ENCODE measurements at places on chromosomes 13 and 19.

DNA sequence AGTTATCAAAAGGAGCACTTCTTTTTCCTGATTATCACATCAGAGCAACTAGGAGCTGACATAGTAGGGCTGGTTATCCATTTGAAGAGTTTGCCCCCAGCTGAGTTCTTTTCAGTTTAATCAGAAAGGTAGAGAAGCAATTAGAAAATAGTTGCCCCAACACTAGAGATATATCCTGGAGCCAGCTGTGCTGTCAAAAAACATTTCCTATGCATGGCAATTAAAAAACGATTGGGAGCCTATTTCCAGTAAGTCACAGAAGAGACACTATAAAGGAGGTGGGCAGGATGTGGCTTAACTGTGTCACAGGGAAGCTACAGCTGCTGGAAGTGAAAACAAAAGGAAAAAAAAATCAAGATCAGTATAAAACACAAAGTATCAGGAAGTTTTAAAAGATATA is 155.7 kb upstream of the SLITRK1 start:
- DNase-seq, result no peak

- no peak for DNase-seq
Observed at GRCh38 chr19:33947265-33947964, 150.7 kb downstream of the KCTD15 start.

DNA sequence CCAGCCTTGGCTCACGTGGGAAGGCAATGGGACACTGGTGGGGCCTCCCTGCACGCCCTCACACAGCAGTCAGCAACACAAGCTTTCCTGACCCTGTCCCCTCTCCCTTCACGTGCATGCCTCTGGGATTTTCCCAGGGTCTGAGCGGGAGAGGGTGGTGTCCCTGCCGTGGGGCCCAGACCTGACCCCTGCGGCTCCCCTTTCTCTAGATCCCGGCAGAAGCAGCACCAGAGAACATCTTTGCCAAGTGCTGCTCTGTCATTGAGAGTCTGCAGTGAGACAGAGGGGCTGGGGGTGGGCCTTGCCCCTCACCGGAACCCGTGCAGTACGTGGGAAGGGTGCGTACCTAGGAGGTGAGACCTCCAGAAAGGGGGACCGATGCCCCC is 12.6 kb downstream of the KHSRP start:
- no peak for DNase-seq

GRCh38 chr19:2227415-2228156 is 8.5 kb downstream of the PLEKHJ1 start:
- DNase-seq, result no peak

DNA sequence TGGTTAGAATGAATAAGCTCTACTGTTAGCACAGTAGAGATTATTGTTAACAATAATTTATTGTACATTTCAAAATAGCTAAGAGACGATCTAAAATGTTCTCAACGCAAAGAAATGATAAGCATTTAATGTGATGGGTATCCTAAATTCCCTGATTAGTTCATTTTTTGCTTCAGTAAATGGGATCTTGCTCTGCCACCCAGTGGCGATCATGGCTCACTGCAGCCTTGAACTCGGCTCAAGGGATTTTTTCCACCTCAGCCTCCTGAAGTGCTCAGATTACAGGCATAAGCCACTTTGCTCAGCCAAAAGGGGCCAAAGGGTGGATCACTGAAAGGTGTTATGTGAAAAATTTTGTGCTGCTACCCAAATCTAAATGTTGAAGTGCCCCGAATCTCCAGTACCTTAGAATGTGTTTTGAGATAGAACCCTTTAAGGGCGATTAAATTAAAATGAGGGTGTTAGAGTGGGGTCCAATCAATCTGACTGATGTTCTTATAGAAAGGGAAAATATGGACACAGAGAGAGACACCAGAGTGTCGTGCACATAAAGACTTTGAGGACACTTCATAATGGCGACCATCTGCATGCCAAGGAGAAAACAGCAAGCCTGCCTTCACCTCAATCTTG is 31.5 kb upstream of the ZNF766 start:
- DNase-seq, result peak; percentile 20

DNA sequence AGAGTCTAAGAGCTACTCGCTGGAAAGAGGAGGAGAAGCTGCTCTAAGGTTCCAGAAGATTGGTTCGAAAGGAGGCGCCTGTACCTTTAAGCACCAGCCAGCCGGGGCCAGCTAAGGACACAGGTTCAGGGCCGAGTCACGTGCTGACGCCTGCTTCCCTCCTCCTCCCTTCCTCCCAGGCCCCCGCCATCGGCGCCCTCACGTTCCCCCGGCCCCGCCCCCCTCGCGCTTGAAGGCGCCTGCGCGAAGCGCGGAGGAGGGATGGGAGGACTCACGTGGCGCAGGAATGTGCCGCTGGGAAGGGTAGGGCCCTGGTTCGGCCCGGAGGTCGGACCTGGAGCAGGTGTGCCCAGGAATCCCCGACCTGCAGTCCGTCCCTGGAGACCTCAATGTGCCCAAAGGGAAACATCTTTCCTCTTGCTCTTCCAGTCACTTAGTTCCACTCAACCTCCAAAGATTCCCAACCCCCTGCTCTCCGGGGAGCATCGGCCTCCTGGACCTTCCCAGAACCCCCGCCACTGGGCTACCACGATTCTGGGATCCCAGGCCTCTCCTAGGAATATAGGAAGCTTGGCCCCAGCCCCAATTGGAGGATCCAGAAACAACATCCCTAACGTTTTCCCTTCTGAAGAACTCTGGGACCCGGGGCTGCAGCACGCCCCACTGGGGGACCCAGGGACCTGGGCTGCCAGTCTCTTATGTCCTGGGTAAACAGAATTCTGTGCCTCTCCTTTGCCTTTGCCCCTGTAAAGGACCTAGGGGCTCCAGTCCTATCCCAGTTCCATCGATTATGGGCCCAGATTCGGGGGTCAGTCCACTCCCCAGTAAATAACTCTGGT is 2.5 kb downstream of the DBP start:
- peak; percentile 97 for DNase-seq

DNA sequence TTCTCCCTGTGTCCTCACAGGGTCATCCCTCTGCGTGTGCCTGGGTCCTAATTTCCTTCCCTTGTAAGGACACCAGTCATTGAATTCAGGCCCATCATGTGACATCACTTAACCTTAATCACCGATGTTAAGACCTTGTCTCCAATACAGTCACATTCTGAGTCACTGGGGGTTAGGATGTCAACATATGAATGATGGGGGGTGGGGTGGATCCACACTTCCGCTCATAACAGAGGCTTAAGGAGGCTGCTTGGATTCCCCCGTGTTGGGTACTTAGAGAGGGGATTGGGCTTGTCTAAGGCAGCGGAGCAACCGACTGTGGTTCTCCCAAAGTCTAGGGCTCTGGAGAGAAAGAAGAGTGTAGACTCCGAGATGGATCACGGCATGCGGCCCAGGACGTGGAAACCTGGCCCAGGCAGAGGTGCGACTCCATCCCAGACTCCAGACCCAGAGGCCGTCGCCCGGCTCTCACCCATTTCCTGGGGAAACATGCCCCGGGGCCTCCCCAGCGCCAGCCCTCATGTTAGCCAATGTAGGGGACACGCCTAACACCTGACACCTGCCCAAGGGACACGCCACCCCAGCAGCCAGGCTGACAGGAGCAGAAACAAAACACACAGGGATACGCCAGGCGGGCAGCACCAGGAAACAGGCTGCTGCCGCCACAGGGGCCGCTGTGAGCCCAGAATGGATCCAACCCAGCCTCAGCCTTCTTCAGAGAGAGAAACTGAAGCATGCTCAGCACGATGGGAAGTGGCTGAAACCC is 17.1 kb upstream of the IGLON5 start:
- DNase-seq, result no peak

DNA sequence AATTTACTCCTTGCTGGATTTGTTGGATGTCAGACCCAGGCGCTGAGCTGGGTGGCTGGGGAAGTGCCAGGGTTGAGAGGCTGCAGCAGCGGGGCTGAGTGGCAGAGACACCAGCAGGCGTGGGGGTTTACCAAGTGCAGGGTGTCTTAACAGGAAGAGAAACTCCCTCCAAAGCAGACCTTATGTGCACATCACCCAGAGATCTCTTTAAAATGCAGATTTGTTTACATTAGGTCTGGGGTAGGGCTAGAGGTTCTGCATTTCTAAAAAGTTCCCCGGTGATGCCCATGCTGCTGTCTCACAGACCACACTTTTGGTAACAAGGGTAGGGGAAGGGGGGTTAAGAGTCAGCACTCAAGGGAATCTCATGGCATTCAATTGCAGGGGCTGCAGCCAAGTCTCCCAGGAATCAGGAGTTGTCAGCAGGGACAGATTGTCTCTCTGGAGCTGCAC is 80.7 kb upstream of the OLFM4 start:
- DNase-seq, result peak; percentile 49

GRCh38 chr13:44093607-44094564 is 214.2 kb downstream of the LACC1 start:
- DNase-seq, result no peak

- DNase-seq, result no peak
Observed at GRCh38 chr13:32142956-32143375, 111.4 kb downstream of the FRY start.

DNA sequence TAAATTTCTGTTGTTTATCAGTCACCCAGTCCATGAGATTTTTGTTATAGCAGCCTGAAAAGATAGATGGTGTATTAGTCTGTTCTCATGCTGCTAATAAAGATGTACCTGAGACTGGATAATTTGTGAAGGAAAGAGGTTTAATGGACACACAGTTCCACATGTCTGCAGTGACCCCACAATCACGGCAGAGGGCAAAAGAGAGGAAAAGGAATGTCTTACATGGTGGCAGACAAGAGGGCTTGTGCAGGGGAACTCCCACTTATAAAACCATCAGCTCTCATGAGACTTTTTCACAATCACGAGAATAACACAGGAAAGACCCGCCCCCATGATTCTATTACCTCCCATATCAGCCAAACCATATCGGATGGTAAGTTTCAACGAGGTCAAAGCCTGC is 309.2 kb downstream of the LIG4 start:
- DNase-seq, result no peak

DNA sequence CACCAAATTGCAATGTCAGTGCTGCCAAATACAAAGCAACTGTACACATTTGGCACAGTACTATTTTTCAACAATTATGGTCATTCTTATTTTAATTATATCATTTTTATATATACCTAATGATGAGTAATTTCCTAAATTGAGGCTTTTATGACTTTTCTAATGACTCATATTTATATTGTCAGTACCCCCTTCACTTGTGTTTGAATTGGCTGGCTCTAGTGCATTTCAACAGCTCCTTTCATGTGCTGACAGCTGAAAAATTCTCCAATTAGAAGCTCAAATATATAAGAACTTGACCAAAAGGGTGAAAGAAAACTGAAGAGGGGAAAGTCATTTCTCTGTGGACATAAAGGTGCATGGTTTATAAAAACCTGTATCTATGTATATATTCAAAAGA is 263.3 kb downstream of the SLITRK1 start:
- DNase-seq, result no peak

- DNase-seq, result no peak
Observed at GRCh38 chr13:65342541-65343337, 1887.4 kb downstream of the PCDH9 start.

GRCh38 chr19:55257461-55258420 is 1.1 kb downstream of the PPP6R1 start:
- no peak for DNase-seq

DNA sequence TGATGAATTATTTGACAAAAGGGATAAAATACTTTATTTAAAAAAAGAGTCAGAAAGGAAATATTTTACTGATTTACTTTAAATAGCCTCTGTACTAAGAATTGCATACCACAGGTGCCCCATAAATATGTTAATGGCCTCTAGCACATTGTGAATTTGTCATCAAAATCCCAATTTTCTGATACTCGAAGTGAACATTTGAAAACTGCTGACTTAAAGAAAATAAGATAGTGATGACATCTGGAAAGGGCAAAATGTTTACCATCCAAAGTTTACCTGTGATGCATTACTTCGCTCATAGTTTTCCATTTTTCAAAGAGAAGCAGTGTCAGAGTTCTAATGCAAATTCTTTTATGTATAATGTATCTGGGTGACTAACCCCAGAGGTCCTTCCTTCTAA is 455.4 kb downstream of the KLF5 start:
- no peak for DNase-seq

DNA sequence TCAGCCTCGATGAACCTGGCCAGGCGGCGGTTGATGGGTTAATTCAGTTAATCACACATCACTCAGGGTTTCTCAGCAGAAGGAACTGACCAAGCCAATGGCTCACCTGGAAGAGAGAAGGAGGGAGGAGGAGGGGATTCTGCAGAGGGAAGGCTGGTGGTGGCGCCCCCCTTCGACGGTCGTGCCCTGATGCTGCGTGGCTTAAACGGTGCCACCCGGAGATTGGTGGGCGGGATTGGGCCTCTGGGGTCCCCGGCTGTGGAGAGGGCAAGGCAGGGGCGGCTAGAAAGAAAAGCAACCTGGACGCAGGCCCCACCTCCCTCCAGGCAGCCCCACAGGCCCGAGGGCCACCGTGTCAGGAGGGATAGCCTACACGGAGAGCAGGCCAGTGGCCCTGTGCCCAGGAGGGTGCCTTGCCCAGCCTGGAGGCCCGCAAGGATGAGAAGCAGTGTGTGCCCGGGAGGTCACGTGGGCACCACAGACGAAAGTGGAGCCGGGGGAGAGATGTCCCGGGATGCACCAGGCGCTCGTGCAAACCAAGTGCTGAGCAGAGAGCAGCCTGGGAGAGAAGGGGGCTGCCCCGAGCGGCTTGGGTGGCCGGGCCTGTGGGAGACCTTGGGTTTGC is 16.0 kb downstream of the CSNK1G2 start:
- DNase-seq, result no peak

- no peak for DNase-seq
Observed at GRCh38 chr19:35507561-35507960, 5.9 kb downstream of the DMKN start.

- no peak for DNase-seq
Observed at GRCh38 chr19:41739361-41739760, 16.0 kb upstream of the CEACAM6 start.
